Activated naive CD4-positive, alpha-beta T cell treated with anti-CD3 and anti-CD28 coated beads, Interleukin-2, amount 50 U/mL, for 16 hours (primary cell): ENCODE measurements at places on chromosomes 6 and 20.
A peak's percentile ranks its signal among the peaks of the same experiment; 100 is the strongest.

DNA sequence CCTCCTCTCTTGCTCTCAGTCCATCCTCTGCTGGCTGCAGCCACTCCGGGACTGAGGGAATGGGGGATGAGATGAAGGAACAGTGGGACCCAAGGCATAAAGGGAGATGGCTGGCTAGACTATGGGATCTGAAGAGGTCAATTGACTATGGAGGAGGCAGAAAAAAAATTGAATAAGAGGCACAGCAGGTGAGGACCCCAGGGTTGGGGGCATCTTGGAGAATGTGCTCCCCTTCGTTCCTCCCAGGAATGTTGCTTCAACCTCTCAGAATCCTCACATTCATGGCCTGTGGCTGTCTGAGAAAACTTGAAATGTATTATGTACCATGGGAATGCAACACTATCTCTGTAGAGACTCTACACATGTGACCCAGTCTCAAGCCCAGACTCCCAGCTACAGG, 121.0 kb downstream of the SLC22A3 start:
- DNase-seq = no peak

GRCh38 chr20:33568868-33569801, 79.2 kb downstream of the CBFA2T2 start:
- no peak for DNase-seq

DNA sequence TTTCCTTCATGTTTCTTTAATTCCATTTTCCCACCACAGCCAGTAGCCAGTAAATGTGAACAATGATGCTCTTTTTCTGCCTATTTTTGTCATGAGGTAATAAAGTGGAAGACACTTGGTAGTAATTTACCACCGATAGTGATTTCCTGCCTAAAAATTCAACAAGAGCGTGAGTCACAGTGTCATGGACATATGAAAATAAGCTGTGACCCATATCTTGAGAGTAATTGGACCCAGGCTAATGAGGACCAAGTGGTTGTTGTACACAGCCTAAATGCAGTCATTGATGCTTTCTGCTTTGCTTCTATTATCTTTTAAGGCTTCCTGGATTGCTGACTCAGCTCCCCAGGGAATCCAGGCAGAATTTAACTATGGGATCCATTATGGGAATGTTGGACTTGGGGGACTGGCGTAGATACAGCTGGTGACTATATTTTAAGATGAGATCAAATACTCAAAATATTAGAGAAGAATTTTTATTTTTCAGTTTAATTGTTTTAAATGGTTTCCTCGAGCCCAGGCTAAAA, 265.9 kb upstream of the FERMT1 start:
- DNase-seq = no peak

- no peak for DNase-seq
Observed at GRCh38 chr20:5327356-5327755, 10.6 kb upstream of the PROKR2 start.

- no peak for DNase-seq
Observed at GRCh38 chr6:134358320-134358719, 40.4 kb upstream of the SGK1 start.

GRCh38 chr6:46706464-46706863, 18.8 kb downstream of the TDRD6 start:
- no peak for DNase-seq

GRCh38 chr6:68638230-68638900, 3.3 kb downstream of the ADGRB3 start:
- peak; percentile 11 for DNase-seq

DNA sequence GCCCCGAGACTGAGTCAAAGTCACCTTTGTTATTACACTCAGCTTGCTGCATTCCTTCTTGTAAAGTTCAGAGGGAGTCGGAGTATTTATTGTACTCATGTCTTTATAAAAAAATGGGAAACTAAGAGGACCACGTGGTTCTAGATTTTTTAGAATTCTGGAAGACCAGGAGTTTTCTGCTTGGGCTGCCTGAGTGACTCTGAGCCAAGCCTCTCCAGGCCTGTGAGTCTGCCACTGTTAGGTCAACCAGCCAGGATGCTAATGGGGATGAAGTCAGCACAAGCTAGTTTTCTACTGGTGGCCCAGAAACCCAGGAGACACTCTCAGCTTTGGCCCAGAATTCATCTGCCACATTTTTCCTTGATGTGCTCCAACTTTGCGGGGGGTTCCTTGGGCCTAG, 453.5 kb upstream of the SULF2 start:
- DNase-seq = no peak
